ENCODE measurements at places on chromosomes 6 and 20.

GRCh38 chr6:113486199-113486598 is 370.9 kb upstream of the MARCKS start:
- no peaks in the 10 kb centered on the region for H3K4me1 ChIP-seq
- H3K27ac ChIP-seq, result no peak overlapping the region
- H3K4me3 ChIP-seq, result no peak overlapping the region
- H3K36me3 ChIP-seq, result no peaks in the 10 kb centered on the region

DNA sequence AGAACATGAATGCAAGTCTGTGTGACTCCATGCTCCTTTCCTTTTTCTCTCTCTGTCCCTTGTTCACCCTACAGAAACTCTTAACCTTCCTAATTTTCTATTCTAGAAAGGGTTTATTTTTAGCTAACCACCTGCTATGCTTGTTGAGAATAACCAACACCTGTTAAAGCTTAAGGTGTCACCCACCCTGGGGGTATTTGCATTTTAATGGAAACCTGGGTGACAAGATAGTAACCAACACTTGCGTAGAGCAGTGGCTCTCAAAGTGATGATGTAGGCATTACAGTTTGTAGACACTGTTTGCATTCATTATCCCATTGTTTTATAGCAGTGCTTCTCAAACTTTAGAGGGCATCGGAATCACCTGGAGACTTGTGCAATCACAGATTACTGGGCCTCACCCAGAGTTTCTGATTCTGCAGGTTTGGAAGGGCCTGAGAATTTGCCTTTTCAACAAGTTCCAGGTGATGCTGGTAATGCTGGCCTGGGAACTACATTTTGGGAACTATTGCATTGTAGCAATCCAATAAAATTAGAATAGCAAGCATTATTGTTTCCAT is 114.4 kb upstream of the ARMC2 start:
- no peaks in the 10 kb centered on the region for H3K4me1 ChIP-seq
- H3K27me3 ChIP-seq, result peaks cover 12% of the 10 kb centered on the region
- H3K4me3 ChIP-seq, result no peak overlapping the region
- H3K27ac ChIP-seq, result no peak overlapping the region
- peaks cover 3% of the 10 kb centered on the region for H3K36me3 ChIP-seq

- peaks cover 92% of the 10 kb centered on the region for H3K27me3 ChIP-seq
- H3K4me1 ChIP-seq, result peaks cover 4% of the 10 kb centered on the region
- no peak overlapping the region for H3K4me3 ChIP-seq
- H3K27ac ChIP-seq, result no peak overlapping the region
- no peak for DNase-seq
- peaks cover 3% of the 10 kb centered on the region for H3K36me3 ChIP-seq
Observed at GRCh38 chr20:57263801-57264792, 2.3 kb downstream of the BMP7 start.

DNA sequence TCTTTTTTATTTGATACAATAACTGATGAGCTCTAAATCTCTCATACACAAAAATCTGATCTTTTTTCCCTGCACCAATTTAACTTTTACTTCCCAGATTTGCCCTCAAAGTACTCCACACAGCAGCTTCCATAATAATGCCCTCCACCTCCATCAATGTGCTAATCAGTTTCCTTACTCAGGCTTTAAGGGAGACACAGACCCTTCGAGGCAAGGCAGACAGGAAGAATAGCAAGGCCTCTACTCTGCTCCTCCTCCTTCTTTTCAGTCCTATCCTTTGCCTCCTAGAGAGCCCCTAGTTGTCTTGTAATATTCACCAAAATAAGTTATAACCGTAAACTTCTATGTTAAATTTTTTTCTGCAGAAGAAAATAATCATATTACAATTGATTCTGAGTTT is 444.9 kb upstream of the RNF217 start:
- no peaks in the 10 kb centered on the region for H3K27me3 ChIP-seq
- no peak overlapping the region for H3K4me3 ChIP-seq
- DNase-seq, result no peak
- H3K27ac ChIP-seq, result no peak overlapping the region
- H3K4me1 ChIP-seq, result no peaks in the 10 kb centered on the region
- H3K36me3 ChIP-seq, result no peaks in the 10 kb centered on the region

- no peaks in the 10 kb centered on the region for H3K4me1 ChIP-seq
- no peaks in the 10 kb centered on the region for H3K27me3 ChIP-seq
- no peak overlapping the region for H3K4me3 ChIP-seq
- no peaks in the 10 kb centered on the region for H3K36me3 ChIP-seq
- no peak for DNase-seq
Observed at GRCh38 chr20:17066902-17067301, 159.9 kb upstream of the PCSK2 start.

DNA sequence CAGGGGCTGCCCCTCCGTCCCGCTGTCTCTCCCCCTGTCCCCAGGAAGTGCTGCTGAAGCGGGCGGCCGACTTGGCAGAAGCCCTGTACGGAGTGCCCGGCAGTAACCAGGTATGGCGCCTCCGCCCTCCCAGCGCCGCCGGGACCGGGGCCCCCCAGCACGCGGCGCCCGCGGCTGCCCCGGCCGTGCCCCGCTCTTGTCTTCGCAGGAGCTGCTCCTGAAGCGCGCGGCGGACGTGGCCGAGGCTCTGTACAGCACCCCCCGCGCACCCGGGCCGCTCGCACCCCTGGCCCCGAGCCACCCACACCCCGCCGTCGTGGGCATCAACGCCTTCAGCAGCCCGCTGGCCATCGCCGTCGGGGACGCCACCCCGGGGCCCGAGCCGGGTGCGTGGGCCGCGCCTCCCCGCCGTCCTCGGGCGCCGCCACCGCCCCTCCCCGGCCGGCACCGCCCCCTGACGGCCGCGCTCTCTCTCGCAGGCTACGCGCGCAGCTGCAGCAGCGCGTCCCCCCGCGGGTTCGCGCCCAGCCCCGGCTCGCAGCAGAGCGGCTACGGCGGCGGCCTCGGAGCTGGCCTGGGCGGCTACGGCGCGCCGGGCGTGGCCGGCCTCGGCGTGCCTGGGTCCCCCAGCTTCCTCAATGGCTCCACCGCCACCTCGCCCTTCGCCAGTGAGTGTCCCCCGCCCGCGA is 48.4 kb downstream of the CPXM1 start:
- peak overlapping the region; percentile 89 for H3K4me3 ChIP-seq
- peaks cover 21% of the 10 kb centered on the region for H3K4me1 ChIP-seq
- peaks cover 7% of the 10 kb centered on the region for H3K36me3 ChIP-seq
- no peak overlapping the region for H3K27ac ChIP-seq

GRCh38 chr20:12849225-12849910 is 159.4 kb upstream of the SPTLC3 start:
- H3K36me3 ChIP-seq, result no peaks in the 10 kb centered on the region
- no peaks in the 10 kb centered on the region for H3K27me3 ChIP-seq
- H3K4me3 ChIP-seq, result no peak overlapping the region
- H3K27ac ChIP-seq, result no peak overlapping the region
- no peaks in the 10 kb centered on the region for H3K4me1 ChIP-seq

Measured in effector memory CD8-positive, alpha-beta T cell (primary cell).